T-cell (primary cell): ENCODE measurements at places on chromosomes 7 and 10. TPM values are rescaled to one million over a fixed set of nuclear protein-coding genes. Genes with fewer than 3 reads are reported as not detected.

DNA sequence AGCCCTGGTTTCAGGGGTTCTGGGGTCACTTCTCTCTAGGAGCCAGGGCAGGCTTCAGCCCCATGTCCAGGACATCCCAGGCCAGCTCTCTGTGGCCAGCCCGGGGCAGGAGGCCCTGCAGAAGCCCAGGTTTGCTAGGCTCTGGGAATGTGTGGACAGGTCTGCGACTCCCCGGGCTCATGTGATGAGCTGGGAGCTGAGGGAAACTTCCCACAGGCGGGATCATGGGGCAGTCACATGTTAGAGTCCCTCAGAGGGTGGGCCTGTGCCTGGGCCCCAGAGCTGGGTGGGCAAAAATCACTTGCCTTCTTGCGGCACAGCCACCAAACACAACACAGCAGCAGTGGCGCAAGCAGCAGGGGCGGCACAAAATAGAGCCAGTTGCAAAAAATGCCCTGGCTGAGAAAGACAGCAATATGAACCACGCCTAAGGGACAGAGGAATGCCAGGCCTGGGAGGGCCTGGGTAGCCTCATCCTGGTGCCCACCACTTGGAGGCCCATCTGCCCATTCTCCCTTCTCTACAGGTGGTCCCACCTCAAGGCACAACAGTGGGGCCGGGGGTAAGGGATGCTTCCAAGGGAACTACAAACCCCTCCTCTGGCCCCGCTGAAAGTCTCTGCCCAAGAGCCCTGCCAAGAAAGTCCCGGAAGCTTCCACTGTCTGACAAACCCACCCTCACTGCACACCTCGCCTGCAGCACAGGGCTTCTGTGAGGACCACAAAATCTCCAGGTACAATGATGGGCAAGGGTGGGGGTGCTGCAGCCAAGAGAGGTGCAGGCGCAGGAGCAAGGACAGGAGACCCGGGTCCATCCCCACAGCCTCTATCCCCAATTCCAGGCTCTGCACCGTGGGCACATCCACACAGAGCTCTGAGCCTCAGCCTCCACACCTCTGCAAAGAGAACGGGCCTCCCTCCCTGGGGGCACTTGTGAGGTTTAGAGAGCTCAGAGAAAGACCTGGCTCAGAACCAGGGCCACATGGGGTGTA, 34.6 kb upstream of the ANTXRL start:
- DNase-seq = no peak

DNA sequence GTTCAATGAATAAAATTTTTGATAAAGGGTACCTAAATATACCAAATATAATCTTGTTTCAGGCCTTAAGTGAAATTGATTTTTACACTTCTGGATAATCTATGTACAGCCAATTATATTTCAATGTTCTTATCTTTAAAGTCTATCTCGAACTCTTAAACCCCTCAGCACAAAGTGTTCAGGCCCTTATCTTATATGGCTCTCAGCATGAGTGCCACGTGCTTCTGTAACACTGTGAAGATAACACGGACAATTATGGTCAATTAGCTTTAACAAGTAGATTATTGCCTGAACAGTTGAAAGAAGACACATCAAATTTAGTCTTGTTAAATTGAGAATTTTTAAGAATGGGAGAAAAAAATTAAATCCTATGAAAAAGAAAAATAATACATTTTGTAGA, 40.4 kb upstream of the DMTF1 start:
- DNase-seq = no peak

CYP2E1 gene
- 3.3 TPM for total RNA-seq

HOXA6 gene
- total RNA-seq = 0.65 TPM
